CD8-positive, alpha-beta memory T cell (primary cell): ENCODE measurements at places on chromosomes 2 and 18. TPM values are rescaled to one million over a fixed set of nuclear protein-coding genes. Genes with fewer than 3 reads are reported as not detected.

GRCh38 chr2:25035537-25036220 lies 6.2 kb upstream of the EFR3B start:
- no peak for DNase-seq

DNA sequence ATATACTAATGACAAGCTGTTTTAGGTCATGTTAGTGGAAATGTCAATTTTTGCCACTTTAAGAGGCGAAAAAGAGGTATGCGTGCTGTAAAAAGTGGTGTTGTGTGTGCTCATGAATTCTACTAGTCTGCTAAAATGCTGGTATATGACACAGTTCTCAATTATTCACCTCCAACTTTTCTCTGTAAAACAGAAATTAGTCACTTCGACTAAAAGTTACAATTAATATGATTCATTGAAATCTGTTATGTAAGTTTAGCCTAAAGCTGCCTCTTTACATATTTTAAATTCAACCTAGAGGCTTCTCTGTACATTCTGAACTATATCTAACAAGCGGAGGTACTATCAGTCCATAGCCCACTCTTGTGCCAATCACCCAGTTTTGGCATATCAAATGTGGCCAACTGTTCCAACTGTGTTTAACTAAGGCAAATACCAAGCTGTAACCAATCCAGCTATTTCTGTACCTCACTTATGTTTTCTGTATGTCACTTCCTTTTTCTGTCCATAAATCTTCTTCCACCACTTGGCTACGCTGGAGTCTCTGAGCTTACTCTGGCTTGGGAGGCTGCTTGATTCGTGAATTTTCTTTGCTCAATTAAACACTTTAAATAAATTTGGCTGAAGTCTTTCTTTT lies 20.8 kb downstream of the BAZ2B start:
- no peak for DNase-seq

DNA sequence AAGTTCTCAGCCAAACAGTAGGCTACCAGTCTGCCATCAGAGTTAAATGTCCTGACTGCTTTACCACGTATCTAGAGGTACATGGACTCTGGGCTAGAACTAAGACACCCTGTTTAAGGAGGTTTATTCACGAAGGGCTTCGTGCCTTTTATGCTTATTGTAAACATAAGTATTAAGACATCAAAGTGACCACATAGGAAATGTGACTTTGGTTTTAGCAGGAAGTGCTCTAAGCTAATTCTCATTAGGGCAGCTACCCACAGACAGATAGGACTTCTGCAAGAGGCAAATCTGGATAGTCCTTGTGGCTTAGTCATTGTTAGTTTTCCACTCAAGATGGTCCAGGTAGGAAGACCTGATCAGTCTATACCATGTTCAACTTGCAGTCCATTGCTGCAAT lies 233.3 kb upstream of the MGAT5 start:
- no peak for DNase-seq

DNA sequence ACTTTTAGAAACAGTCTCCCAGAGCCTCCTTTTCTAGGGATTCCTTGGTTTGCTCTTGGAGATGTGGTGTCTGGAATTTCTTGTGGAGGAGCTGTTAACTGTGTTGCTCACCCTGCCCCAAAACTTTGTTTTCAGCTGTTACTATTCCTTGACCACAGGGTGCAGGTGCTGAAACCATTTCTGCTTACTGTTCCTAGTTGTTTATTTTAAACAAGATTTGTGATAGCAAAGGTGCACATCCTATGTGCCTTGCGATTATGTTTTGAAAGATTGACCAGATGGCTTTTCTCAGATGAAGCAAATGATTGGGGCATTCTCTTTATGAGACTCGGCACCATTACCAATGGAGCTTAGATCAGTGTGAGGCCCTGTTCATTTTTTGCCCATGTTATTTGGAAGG lies 111.2 kb downstream of the RAB3GAP1 start:
- DNase-seq, result no peak

GRCh38 chr2:196801674-196802261 lies 2.3 kb upstream of the GTF3C3 start:
- no peak for DNase-seq

DNA sequence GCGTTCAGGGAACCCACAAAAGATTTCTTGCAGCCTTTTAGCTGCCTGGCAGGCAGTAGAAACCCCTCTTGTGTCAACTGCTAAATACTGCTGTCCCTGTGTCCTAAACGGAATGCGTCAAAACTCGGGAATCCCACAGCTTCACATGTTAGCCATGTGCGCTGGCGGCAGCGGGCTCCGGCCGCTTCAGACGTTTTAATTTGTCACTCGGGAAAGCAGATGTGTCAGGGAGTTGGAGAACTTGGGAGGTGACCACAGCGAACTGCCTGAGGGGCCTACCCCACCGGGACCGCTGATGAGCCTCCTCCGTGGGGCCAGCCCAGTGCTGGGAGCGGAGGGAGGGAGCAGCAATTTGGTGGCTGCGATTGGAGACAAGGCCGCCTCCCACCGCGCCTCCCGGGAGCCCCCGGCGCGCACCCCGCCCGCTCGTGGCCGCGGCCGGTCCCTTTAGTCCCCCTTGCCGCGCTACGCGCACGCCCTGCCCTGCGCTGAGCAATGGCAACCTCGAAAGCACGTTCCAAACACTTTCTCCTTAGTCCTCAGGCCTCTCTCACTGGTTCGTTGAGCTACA lies 146.1 kb upstream of the SATB2 start:
- DNase-seq, result no peak

Gene SERPINB4
- total RNA-seq, result not detected
